T-helper 17 cell (primary cell): ENCODE measurements at places on chromosomes 16 and 17. TPM values are rescaled to one million over a fixed set of nuclear protein-coding genes. Genes with fewer than 3 reads are reported as not detected.

GRCh38 chr17:38591759-38592241 lies 14.0 kb downstream of the SRCIN1 start:
- no peaks in the 10 kb centered on the region for H3K36me3 ChIP-seq
- peak overlapping the region; percentile 85 for H3K4me3 ChIP-seq
- H3K4me1 ChIP-seq, result peaks cover 37% of the 10 kb centered on the region
- no peak for DNase-seq
- no peak overlapping the region for H3K27ac ChIP-seq

CDK3 gene
- 2.9 TPM for total RNA-seq

GRCh38 chr16:23847948-23848347 lies 12.2 kb downstream of the PRKCB start:
- peak overlapping the region; percentile 78 for H3K27ac ChIP-seq
- no peak for DNase-seq
- H3K36me3 ChIP-seq, result peaks cover 9% of the 10 kb centered on the region
- H3K4me3 ChIP-seq, result peak overlapping the region; percentile 28
- H3K27me3 ChIP-seq, result no peaks in the 10 kb centered on the region

DNA sequence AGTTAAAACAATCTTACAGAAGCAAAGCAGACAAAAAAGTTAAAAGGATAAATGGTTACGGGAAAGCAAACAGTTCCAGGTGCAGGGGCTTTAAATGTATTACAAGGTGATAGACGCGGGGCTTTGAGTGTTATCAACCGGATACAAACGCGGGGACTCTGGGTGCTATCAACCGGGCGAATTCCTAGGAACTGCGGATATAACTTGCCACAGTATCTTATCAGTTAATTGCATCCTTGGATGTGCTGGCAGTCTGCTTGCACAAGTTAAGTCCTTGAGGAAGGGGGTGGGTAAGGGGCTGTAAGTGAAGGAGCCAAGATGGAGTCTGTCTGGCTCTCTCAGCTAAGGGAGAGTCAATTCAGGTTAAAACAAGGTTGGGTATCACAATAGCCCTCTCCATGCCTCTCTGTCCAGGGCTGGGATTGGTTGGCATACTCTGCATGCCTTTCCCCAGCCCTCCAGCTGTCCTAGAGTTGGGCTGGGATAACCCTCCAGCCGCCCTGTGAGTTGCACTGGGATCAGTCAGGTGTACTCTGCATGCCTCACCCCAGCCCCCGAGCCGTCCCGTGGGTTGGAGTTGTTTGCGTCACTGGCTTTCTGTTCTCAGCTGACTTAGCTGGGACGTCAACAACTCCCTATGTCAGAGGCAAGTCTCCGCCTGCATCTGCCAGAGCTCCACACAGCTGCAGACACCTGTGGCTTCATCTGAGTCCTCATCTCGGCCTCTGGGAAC lies 40.9 kb downstream of the TMEM235 start:
- H3K36me3 ChIP-seq, result peaks cover 2% of the 10 kb centered on the region
- peaks cover 13% of the 10 kb centered on the region for H3K4me1 ChIP-seq
- H3K27me3 ChIP-seq, result peaks cover 7% of the 10 kb centered on the region
- no peak overlapping the region for H3K4me3 ChIP-seq
- no peak for DNase-seq

TEKT1 gene
- 0.37 TPM for total RNA-seq

RAC3 gene
- total RNA-seq, result 2.6 TPM

- no peaks in the 10 kb centered on the region for H3K4me1 ChIP-seq
- H3K27me3 ChIP-seq, result peaks cover 11% of the 10 kb centered on the region
Measured at GRCh38 chr16:55454861-55455260, 24.1 kb upstream of the MMP2 start.
